ENCODE measurements at places on chromosomes 7 and 10.

DNA sequence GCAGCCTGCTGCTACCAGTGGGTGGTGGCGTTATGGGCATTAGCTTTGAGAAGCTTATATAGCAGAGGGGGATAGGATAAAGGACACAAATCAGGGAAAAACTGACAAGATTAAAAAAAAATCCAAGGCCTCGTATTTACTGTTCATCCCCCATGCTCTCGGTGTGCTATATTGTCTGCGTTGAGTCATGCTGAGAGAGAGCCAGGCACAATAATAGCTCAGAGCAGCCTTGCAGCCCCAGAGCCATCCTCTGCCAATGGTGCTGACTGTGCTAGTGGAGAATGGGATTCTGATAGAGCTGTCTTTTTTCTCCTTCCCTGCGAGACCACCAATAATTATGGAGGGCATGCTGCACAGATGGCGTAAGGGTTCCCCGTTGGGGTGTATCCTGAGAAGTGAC, 51.7 kb upstream of the FZD1 start:
- DNase-seq: no peak

DNA sequence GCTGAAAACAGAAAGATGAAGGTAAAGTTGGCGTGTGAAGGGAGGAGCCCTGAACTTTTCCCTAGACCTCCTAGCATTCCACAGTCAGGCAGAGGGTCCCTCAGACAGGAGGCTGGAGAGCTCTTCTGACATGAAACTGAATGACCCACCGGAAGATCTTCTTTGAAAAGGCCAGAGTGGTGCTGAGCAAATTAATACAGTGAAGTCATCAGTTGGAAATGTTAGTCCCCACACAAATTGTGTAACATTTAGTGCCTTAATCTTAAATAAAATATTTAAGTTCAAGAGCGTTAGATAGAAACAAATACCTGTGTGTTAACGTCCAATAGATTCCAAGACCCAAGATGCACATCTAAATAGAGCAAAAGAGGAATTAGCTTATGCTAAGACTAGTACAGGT, 49.0 kb upstream of the WNT16 start:
- DNase-seq: no peak

DNA sequence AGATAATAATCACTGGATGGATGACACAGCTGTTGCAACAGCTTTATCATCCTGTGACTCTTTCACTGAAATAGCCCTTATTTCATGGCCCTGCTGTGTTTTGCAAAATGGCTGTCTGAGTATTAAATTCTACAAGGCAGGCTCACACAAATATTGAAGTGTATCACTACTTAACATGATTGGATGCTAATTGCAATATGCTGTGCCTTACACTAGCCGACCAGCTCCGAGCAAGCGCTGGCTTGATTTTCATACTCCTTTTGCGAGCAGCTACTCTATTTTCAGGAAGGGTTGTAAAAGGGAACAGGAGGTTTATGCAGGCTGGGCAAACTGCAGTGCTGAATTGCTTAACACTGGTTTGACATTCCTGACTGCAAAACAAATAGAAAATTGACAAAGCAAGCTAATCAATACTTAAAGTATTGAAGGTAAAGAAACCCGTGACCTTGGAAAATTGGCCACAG, 121.6 kb downstream of the CACNB2 start:
- no peak for DNase-seq

GRCh38 chr10:45580371-45581215, 92.0 kb downstream of the ZFAND4 start:
- DNase-seq: no peak

DNA sequence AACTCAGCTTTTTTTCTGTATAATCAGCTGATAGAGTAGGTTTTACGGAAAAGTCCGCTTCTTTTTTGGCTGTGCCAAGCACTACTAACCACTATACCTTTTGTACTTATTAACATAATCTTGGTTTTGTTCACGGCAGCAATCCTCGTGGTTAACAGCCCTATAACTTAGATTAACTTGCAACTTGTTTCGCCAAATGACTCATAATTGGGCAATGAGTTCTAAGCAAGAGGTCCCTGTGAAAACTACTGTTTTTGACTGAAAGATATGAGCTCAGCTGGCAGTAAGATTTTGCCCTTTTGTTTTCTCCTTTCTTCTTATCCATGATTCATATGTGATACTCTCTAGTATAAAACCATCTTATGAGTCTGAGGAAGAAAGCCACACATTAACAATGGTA, 345.0 kb upstream of the PCDH15 start:
- no peak for DNase-seq

- no peak for DNase-seq
Observed at GRCh38 chr10:78905957-78906308, 162.8 kb upstream of the ZMIZ1 start.

DNA sequence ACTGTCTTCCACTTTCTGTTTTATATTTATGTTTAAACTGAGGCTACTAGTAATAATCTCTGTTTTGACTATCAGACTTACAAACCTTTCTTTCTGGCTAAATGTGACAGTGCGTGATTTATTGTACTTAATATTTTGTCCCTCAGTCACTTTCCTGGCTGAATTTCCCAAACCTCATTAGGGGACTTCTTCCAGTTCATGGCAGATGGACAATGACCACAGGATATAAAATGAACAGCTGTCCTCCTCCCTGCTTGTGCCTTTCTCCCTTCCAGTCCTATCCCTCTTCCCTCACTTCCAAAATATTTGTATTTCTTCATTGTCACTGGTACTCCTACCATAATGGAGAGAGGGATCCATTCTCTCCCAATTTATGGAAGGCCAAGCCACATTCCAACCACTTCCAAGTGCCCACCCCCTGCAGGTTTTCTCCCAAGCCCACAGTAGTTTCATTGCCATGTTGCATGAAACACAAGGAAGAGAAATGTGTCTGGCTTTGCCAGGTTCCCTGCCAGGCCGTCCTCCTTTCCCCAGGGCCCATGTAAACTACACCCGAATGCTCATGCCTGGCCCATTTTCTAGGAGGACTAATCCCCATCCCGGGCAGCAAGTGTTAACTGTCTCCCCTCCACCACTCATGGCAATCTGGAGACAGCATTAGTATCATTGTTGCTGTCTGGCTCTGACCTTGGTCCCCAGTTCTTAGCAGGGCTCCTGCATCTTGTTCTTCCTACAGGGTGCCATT, 269.5 kb upstream of the SLC26A5 start:
- DNase-seq: no peak

- no peak for DNase-seq
Observed at GRCh38 chr7:43584195-43584586, 1.3 kb downstream of the STK17A start.

GRCh38 chr7:2566348-2566889, 7.6 kb downstream of the IQCE start:
- no peak for DNase-seq

- DNase-seq: no peak
Observed at GRCh38 chr10:106978756-106979155, 185.8 kb downstream of the SORCS1 start.

GRCh38 chr7:112550468-112551060, 69.8 kb downstream of the LSMEM1 start:
- no peak for DNase-seq

- DNase-seq: no peak
Observed at GRCh38 chr10:132684164-132684891, 101.6 kb downstream of the NKX6-2 start.

GRCh38 chr10:34033078-34033477, 698.6 kb upstream of the NRP1 start:
- no peak for DNase-seq

DNA sequence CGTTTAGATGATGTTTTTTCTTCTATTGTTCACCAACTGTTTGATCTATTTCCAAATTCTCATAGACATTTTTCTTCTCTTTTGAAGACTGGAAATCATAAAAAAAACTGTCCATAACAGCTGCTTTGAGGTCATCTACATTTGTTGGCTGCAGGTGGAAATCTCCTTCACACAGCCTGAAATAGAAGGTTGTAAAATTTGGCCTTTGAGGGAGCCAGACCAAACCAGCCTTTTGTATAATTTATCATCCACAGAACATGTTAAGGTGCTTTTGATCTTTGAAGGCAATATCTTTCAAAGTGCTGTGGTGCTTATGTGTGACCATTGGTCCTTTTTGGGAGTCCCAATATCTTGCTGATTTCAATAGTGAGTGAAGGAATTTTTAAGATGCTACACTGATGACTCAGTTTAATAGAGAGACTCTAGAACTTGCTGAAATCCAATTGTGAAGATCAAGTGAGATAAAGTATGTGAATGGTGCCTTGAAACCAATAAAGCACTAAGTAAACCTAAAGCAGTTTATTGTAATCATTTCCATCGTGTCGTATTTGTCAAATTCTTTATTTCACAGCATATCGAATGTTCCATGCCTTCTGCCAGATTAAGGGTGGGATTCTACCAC, 5.4 kb downstream of the FERD3L start:
- no peak for DNase-seq

GRCh38 chr7:99531354-99531765, 20.6 kb downstream of the FAM200A start:
- no peak for DNase-seq

- no peak for DNase-seq
Observed at GRCh38 chr7:49367072-49367471, 406.4 kb upstream of the VWC2 start.

DNA sequence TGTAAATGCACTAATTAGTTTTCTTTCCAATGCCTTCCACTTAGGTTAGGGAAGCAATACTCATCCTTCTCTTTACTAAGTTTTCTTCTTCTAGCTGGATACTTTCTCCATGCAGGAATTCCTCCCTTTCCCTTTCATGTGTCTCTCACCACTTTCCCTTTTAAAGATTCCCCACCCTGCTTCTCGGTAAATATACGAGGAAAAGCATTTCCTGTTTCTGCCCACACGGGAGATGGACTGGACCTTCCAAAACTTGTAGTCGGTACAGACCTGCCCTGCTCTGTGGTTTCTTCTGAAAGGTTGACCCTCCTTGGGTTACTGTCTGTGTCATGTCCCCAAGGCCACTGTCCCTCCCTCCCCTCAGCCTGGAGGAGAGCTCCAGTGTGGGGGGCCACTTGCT, 58.9 kb upstream of the LYZL2 start:
- DNase-seq: no peak

GRCh38 chr10:76408646-76409045, 977.2 kb downstream of the LRMDA start:
- DNase-seq: no peak

- no peak for DNase-seq
Observed at GRCh38 chr10:24463611-24464426, 254.9 kb downstream of the KIAA1217 start.

- DNase-seq: no peak
Observed at GRCh38 chr7:1532456-1533254, 2.2 kb downstream of the MAFK start.

DNA sequence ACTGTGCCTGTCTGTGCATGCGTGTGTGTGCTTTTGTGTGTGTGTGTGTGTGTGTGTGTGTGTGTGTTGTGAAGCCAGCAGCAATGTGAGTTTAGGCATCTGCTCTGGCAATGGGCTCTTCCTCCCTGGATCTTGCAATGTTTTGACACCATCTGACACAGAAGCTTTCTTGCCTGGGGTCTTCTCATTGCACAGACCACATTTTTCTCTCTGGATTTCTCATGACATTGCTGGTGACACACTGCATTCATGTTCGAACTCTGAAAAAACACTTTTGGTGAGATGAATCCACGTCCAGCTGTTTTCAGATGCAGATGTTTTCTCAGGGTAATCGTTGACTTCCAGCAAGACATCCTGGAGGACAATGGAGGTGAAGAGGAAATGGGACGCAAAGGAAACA, 63.0 kb upstream of the FZD8 start:
- no peak for DNase-seq

DNA sequence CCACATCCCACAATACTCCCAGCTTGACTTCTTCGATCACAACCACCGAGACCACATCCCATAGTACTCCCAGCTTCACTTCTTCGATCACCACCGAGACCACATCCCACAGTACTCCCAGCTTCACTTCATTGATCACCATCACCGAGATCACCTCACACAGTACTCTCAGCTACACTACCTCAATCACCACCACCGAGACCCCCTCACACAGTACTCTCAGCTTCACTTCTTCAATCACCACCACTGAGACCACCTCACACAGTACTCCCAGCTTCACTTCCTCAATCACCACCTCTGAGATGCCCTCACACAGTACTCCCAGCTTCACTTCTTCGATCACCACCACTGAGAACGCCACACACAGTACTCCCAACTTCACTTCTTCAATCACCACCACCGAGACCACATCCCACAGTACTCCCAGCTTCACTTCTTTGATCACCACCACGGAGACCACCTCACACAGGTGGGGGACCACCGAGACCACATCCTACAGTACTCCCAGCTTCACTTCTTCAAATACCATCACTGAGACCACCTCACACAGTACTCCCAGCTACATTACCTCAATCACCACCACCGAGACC, 8.6 kb downstream of the MUC3A start:
- DNase-seq: no peak

GRCh38 chr7:158795272-158795671, 34.0 kb downstream of the ESYT2 start:
- no peak for DNase-seq

- DNase-seq: no peak
Observed at GRCh38 chr10:104391150-104391968, 37.7 kb downstream of the CFAP58 start.

DNA sequence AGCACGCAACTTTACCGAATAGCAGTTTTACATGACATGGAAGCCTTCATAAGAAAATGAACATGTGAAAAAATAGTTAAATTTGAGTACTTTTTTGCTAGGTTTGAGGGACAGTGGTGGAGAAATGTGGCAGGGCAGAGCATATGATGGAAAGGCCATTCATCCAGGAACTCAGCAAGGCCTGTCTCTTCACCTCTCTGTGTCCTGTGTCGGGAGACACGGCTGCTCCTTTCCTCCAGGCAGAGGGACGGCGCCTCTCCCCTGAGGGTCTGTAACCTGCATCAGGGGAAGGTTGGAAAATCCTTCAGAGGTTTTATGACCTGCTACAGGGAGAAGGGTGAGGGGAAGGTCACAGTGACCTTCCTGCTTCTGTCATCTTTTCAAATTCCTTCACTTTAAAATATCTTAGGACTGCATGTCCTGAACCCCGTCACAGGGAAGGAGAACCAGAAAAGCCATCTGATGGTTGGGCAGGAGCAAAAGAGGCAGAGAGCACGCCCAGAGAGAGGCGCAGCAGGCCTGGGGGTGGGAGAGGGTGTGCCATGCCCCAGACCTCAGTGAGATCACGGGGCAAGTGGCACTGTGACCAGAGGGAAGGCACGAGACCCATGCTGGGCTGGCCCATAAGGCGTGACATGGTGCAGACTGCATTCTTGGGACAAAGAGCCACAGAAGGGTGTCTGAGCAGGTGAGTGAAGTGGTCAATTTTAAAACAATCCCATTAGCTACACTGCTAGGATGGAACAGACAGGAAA, 44.0 kb downstream of the GSDME start:
- no peak for DNase-seq

GRCh38 chr7:55066524-55066923, 47.7 kb downstream of the EGFR start:
- DNase-seq: no peak

- DNase-seq: no peak
Observed at GRCh38 chr7:155109121-155109520, 39.0 kb downstream of the HTR5A start.

GRCh38 chr7:88169717-88170320, 50.0 kb downstream of the SRI start:
- DNase-seq: no peak

- no peak for DNase-seq
Observed at GRCh38 chr10:34423673-34424625, 391.1 kb downstream of the PARD3 start.

Data from caudate nucleus (tissue), 63 donors.